Adipocyte (in vitro differentiated cells): ENCODE measurements at places on chromosomes 5 and 9.
A peak's percentile ranks its signal among the peaks of the same experiment; 100 is the strongest.

GRCh38 chr5:131536211-131536826 lies 98.7 kb downstream of the RAPGEF6 start:
- peak; percentile 24 for DNase-seq

DNA sequence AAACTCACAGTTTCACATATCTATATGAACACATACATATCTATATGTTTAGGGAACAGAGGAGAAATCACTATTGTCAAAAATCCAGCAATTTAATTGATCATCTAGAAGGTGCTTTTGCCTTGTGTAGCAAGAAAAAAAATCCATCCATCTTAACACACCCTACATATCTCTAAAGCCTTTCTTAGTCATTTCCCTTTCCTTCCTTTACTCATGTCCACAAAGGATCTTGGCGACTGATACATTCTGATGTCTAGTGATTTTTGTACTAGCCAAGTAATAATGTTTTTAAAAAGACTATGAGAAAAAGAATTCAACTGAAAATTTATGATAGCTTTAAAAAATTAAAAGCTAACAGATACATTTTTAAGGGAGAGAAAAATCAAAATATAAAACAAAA lies 22.5 kb downstream of the ZDHHC21 start:
- no peak for DNase-seq

- no peak for DNase-seq
Measured at GRCh38 chr9:126974594-126974993, 60.0 kb downstream of the RALGPS1 start.

DNA sequence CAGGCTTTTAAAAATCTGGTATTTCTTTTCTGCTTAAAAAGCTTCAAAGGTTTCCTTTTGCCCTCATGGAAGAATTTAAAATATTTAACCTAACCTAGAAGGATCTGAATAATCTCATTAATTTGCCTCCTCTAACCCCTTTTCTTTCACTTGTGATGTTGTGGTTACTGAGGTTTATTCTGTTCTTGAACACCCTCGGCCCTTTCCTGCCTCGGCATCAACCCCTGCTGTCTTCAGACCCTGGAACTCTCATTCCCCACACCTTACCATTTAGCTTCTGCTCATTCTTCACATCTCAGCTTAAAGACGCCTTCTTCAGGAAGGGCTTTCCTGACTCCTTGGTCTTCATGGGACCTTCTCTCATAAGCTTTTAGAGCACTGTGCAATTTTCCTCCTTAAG lies 131.4 kb upstream of the MAN2A1 start:
- peak; percentile 4 for DNase-seq

GRCh38 chr5:14143841-14144585 lies 871 bp downstream of the TRIO start:
- peak; percentile 70 for DNase-seq

GRCh38 chr5:139897342-139897741 lies 101.7 kb downstream of the PSD2 start:
- no peak for DNase-seq

- peak; percentile 33 for DNase-seq
Measured at GRCh38 chr5:77168161-77168878, 42.2 kb upstream of the PDE8B start.

- DNase-seq = peak; percentile 36
Measured at GRCh38 chr5:149857499-149857898, 87.1 kb downstream of the PDE6A start.

DNA sequence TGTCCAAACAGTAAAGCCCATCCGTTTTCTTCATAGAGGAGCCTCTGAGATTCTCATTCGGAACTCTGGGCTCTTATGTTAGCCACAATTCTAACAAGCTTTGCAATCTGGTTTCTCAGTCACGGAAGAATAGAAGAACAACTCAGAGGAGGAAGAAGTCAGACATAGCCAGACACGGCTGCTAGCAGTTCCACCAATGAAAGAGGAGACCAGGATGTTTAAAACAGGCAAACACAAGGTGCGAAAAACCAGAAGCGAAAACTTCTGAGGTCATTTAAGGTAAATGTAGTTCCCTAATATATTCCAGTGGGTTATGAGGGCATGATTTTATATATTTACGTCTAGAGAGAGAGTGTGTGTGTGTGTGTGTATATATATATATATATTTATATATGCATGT lies 34.1 kb upstream of the GDNF start:
- DNase-seq = no peak

DNA sequence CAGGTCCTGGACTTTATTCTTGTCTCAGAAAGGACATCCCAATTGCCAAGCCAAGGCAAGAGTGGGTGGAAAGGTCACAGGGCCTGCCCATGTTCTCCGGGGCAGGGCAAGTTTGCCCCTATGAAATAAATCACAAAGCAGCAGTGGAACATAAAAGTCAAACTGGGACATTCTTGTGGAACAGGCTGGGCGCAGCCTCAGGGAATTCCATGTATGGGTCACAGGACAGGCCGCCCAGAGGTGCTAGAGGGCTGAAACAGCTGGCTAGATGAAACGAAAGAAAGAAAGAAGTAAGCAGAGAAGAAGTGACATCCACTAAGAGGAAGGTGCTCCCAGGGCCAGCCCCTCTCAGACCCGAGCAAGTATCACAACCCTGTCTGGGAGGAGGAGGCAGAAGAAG lies 219.1 kb upstream of the NFIL3 start:
- no peak for DNase-seq

GRCh38 chr5:154325566-154325965 lies 120.2 kb upstream of the SAP30L start:
- DNase-seq = no peak

DNA sequence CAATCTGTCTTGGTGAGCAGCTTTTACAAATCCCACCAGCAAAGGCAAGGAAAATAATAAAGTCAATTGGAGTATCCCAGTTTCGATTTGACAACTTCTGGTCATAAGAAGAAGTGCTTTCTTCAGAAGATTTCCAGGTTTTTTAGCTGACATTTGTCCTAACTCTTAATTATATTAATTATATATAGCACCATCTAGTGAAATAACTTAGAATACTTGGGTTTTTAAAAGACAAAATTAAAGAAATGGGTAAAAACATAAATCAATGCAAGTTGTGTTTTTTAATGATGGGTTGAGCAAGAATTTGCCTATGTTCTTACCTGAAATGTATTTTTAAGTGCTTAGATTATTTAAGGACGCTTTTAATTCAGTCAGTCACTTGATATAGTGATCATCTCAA lies 421.8 kb downstream of the ACTL7B start:
- peak; percentile 29 for DNase-seq

- peak; percentile 33 for DNase-seq
Measured at GRCh38 chr5:136810261-136810801, 445.0 kb upstream of the TRPC7 start.

GRCh38 chr9:103371152-103371551 lies 376.0 kb downstream of the CYLC2 start:
- no peak for DNase-seq

DNA sequence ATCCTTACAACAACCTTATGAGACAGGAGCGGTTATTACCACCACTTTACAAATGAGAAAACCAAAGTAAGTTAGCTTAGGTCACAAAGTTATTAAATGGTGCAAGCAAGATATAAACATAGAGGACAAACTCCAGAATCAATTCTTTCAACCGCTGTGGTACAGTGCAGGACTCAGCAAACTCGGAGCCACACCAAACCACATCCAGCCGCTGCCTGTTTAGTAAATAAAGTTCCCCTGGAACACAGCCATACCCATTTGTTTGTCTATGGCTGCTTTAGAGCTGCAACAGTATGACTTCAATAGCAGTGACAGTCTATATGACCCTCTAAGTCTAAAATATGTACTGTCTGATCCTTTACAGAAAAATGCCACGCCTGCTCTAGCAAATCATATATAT lies 1567.2 kb upstream of the WWC1 start:
- no peak for DNase-seq

GRCh38 chr9:128870128-128870940 lies 11.4 kb downstream of the KYAT1 start:
- no peak for DNase-seq

DNA sequence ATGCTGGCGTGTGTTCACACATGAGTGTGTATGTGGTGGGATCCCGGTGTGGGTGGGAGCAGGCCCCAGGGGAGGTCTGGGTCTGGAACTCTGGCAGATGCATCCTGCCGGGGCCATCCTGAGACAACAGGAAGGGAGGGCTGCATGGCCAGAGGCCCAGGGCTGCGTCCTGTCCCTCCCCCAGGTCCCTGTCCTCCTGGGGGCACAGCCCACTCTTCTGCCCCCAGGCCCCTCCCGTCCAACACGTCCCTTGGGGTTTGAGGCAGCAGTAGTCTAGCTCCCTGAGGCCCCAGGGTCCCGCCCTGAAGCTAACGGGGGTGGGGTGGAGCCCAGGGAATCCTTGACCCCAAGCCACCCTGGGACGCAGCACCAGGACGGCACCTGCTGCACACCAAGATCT lies 16.6 kb downstream of the FLT4 start:
- DNase-seq = no peak

DNA sequence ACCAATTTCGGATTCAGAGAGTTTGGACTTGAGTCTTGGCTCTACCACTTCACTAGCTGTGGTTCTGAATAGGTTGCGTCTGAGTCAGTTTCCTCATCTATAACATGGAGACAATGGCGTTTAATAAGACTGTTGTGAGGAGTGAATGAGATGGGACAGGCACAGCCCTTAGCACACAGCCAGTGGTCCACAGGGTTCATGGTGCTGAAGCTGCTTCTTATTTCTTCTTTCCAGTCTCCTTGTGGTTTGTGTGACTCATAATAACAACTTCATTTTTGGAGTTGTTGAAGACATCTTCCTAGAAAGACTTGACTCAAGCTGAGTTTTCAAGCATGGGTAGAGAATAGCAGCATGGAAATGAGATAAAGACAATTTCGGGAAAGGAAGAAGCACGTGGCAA lies 172.6 kb upstream of the PPP2R2B start:
- no peak for DNase-seq

DNA sequence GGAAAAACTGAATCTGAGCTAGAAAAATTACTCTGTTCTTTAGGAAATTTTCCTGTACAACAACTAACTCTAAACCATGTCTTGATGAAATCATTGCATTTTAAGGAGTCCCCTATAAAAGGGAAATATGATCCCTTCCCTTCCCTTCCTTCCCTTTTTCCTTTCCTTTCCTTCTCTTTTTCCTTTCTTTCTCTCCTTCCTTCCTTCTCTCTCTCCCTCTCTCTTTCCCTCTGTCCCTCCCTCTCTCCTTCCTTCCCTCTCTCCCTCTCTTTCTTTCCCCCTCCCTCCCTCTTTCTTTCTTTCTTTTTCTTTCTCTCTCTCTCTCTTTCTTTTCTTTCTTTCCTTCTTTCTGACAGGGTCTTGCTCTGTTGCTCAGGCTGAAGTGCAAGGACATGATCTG lies 42.2 kb upstream of the MYO10 start:
- DNase-seq = no peak

DNA sequence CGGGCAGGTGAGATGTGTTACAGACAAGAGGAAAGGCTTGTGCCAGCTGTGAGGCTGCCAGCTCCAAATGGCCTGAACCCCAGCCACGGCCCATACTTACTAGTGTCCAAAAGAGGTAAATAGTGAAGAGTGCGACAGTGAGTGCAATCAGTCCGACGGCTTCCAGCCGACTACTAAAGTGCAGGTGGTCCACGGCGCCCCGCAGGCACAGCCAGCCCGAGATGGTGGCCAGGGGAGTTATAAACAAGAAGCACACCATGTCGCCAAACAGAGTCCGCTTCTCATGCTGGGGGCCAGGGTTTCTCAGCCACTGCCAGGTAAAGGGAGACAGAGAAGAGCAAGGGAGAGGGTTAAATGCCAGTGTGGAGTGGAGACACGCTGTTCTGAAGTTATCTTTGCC lies 101.1 kb downstream of the LMNB1 start:
- DNase-seq = no peak

DNA sequence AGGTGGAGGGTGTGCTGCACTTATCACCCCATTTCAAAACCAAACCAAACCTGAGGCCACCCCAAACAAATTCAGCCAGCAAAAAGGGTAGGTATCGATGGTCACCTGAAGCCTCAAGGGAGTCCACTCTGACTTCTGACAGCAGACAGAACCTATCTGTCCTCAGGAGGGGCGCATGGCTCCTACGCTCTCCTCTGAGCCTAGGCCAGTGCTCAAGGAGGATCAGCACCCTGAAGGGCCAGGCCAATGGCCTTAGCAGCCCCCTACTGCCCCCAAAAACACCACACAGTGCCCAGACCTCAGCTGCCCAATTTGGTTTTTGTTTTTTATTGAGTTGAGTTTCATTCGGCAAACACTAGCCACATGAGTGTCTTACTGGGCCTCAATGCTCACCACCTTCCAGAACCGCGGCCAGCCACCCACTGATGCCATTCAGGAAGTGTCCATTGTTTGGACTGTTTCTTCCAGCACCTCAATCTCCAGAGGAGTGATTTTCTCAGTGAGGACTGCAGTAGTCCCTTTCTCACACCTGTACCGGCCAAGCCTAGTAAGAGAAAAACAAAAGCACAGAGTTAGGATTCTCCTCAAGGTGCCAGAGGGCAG lies 62.0 kb downstream of the PSMB7 start:
- no peak for DNase-seq

DNA sequence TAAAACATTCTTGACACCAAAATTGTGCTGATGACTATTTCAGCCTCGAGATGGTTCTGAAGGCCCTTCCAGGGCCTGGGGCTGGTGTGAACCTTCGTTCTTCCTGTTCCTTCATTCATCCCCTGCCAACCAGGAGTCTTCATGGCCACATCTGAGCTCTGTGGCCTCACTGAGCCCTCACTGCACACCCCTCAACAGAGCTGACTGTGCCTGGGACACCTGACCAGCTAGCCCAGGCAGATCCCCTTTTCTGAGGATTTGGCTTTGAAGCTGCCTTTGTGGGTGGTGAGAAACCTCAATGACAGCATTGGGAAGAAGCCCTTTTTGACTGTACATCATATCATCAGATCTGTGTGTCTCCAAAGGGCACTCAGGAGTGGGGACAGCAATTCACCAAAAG lies 13.8 kb downstream of the AK8 start:
- DNase-seq = no peak

DNA sequence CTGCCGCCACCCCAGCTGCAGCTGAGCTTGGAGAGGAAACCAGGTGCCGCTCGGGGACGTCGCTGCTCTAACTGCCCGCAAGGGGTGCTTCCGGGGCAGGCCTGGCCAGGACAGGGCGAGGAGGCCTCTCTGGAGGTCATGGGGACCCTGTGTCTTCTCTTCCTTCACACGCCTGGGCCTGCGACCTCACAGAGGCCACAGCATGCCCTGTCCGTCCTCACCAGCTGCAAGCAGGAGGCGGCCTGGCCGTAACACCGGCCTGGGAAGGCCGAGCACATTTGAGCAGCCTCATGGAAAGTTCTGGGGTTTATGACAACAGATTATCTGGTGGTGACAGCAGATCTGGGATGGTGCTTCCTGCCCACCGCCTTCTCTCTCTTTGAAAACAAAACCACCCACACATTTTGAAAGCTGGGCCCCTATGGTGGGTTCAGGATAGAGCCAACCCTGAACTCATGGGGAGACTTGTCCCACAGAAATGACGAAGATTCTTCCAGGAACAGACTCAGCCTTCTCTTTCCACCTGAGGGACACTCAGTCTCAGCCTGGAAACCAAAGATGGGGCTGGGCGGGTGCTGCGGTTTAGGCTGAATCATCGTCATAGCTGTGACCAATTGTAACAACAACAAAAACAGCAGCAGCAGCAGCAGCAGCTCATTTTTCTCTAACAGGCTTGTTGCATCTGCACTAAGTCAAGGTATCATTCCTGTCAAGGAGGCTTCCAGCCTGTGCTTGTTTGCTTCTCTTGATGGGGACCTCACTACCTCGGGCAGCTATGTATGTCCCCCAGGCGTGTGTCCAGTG lies 99.6 kb upstream of the RAPGEF1 start:
- DNase-seq = peak; percentile 82

GRCh38 chr9:119005162-119005561 lies 364.1 kb downstream of the BRINP1 start:
- no peak for DNase-seq
